ENCODE measurements at places on chromosomes 4 and X.

- peak; percentile 12 for DNase-seq
Measured at GRCh38 chr4:71941001-71941400, 90.8 kb upstream of the NPFFR2 start.

- no peak for DNase-seq
Measured at GRCh38 chrX:110557864-110558263, 199.2 kb downstream of the RTL9 start.

DNA sequence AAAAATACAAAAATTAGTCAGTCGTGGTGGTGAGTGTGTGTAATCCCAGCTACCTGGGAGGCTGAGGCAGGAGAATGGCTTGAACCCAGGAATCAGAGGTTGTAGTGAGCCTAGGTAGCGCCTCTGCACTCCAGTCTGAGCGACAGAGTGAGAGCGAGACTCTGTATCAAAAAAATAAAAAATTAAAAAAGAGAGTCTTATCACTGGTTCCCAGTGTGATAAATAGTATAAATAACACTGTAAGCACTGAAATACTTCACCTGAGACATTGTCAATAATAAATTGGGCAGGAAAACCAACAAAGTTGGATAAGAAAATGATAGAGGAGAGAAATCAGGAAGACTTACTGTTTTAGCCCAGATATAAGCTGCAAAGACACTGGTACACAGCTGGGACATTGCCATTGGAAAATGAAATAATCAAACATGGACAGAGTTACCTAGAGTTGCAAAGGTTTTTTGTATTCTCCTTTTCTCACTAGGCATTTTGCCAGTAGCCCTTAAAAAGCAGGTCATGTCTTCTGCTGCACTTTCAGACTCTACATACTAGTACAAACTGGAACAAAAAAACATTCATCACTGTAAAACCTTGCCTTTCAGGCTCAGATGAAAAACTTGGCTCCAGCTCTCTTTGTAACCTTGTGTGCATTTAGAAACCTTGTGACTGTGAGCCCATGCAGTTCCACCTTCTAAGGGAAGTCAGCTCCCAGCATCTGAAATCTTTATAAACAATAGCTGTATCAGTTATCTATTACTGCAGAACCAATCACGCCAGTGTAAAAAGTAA, 55.0 kb upstream of the PPP1R2C start:
- DNase-seq: peak; percentile 19

GRCh38 chr4:133137571-133137970, 11.5 kb upstream of the PCDH10 start:
- no peak for DNase-seq

DNA sequence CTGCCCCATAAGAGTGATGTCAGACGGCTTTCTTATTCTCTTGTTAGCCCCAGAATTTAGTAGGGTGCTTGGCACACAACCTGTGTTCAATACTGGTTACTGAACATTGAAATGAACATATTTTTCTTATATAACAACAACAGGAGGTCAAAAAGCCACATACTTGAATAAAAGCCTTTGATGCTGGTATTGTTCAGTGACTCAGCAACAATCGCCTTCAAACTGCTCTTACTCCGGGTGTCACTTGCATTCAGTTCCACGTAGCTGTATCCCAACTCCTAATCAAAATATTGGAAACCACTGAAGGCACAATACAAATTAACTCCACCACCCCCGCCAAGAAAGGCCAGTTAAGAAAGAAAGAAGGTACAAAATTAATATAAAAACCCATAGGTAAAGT, 61.5 kb downstream of the RFC1 start:
- DNase-seq: no peak

DNA sequence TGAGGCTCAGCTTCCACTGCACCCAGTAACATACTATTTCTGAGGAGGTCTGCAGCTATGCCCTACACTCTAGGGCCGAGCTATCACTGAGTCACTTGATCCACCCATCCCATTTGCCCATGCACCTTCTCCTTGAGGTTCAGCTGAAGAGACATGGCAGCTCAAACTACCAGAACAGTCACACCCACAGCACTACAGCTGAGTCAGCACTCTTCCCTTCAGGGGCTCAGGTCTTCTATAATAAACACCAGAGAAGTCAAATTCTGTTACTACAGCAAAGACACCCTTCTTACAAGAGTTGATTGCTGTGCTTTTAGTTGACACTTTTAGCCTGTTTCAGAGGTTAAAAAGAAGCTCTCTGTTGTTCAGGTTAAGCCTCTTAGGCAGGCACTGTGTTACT, 1696.4 kb upstream of the ADGRL3 start:
- no peak for DNase-seq

GRCh38 chrX:113741744-113742143, 842.1 kb upstream of the HTR2C start:
- DNase-seq: no peak

- no peak for DNase-seq
Measured at GRCh38 chr4:7487502-7487901, 52.8 kb upstream of the PSAPL1 start.
